ENCODE measurements at places on chromosomes 7 and 10.

DNA sequence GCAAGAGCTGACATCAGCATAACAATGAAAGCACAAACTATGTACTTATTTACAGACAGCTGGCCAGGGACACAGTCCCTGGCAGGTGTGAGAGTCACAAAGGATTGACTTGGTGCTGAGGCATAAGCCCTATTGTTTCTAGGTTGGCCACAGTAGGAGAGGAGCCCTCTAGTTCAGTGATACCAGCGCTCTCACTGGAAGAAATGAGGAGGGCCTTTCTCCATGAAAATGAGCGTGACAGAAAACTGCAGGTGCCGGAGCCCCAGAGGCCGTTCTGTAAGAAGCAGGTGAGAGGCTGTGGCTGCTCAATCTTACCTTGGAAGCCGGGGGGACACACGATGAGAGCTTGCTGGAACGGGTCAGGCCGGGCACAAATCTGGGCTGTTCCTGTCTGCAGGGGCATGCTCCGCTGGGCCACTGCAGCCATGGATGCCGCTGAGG, 90.5 kb downstream of the CLEC2L start:
- DNase-seq: peak; percentile 34

GRCh38 chr7:30163231-30163894, 28.6 kb downstream of the MTURN start:
- no peak for DNase-seq

DNA sequence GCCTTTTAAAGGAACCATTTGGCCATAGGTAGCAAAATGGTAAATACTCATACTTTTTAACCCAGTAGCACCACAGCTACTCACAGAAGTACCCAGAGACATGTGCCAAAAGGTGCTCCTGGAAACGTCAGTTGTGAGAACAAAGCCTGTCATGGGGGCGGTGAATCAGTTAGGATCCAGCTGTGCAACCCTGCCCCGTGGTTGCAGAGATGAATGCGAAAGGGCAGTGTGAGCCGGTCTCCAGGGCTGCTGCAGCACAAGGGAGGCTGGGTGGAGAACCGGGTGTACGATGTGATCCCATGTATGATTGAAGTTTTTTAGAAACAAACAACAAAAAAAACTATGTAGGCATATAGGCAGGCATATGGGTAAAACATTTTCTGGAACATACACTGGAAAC, 1.3 kb upstream of the LRRC18 start:
- DNase-seq: peak; percentile 23

DNA sequence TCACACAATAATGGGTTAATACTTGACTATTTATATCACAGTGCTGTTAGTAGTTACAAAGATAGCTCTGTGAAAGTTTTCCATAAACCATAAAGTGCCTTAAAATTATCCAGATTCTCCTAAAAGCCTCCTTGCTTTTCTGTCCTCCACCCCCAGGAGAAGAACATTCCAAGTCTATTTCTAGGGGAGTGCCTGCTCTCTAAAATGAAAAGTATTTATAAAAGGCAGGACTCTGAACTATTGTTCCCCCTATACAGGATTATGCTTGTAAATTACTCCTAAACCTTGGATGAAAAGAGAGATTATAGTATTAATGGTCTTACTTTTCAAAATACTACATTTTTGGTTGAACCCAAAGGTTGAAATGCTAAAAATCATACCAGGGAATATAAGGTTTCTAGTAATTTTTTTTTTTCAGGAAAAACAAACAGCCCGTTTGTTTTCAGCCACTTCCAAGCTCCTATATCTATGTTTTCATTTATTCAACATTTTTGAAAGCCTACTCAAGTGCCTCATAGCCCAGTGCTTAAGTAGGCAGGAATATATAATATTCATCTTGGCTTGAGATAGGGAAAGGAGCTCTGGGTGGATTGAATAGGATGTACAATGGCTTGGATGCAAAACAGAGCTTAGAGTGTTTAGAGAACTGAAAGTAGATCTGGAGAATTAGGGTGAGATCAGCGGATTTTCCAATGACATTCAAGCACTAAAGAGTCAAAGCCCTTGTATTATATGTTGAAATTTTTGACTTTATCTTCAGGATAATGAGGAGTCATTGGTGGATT, 320.7 kb downstream of the GPR37 start:
- DNase-seq: no peak

GRCh38 chr7:158945519-158945918, 89.2 kb downstream of the DYNC2I1 start:
- DNase-seq: no peak

GRCh38 chr10:79335470-79336235, 11.6 kb upstream of the PPIF start:
- DNase-seq: no peak

DNA sequence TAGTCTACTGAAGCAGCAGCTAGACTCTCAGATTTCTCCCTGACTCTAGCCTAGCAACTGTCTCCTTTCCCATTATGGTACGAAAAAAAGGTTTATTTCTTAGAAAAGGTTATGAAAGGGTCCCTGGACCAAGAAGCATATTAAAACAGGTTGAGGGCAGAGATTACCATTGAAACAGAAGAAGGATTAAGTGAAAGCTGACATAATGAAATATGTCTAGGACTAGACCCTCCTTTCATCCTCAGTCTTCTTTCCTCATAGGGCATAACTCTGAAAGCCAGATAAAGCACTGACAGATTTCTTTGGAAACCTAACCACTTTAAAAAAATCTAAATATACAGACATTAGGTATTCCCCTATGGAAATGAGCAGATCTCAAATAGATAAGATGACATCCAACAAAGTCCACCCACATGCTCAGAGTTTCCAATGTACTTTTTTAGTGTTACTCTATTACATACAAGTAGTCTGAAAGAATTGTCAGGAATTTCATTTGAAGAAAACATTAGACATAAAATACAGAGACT, 58.6 kb downstream of the JMJD1C start:
- no peak for DNase-seq

DNA sequence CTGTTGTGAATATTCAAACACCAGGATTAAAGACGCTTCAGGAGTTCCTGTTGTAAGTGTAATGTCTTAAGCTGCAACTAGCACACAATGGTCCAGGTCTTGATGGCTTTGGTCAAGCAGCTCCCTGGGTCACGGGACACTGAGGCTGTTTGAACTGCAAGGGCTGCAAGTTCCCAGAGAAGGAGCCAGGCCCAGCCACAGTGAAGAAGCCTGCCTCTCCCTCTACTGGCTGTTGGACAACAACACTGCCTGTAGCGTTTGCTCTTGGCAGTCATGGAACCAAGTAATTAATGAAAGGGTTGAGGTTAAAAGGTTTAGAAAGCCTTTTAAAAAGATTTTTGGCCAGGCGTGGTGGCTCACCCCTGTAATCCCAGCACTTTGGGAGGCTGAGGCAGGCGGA, 31.9 kb upstream of the GUSB start:
- no peak for DNase-seq

GRCh38 chr10:115857856-115858255, 415.1 kb downstream of the GFRA1 start:
- DNase-seq: no peak

- DNase-seq: no peak
Observed at GRCh38 chr10:124069341-124070264, 23.8 kb downstream of the CHST15 start.

- no peak for DNase-seq
Observed at GRCh38 chr7:114832906-114833595, 88.8 kb upstream of the MDFIC start.

GRCh38 chr7:107233174-107233573, 64.4 kb downstream of the HBP1 start:
- DNase-seq: no peak

DNA sequence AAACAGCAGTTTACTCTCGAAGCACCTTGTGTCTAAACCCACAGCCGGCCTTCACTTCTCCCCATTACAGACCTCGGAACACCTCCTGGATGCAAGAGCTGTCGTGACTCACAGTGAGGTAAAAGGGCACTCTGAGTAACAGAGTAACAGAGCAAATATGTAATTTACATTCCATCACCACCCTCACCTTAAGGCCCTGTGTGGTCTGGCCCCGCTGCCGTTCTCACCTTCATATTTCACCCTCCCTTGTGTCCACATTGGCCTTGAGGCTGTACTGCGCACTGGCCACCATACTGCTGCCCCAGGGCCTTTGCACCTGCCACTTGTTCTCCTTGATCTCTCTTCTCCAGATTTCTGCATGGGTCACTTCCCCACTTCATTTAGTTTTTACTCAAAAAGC, 12.6 kb downstream of the FFAR4 start:
- DNase-seq: no peak

DNA sequence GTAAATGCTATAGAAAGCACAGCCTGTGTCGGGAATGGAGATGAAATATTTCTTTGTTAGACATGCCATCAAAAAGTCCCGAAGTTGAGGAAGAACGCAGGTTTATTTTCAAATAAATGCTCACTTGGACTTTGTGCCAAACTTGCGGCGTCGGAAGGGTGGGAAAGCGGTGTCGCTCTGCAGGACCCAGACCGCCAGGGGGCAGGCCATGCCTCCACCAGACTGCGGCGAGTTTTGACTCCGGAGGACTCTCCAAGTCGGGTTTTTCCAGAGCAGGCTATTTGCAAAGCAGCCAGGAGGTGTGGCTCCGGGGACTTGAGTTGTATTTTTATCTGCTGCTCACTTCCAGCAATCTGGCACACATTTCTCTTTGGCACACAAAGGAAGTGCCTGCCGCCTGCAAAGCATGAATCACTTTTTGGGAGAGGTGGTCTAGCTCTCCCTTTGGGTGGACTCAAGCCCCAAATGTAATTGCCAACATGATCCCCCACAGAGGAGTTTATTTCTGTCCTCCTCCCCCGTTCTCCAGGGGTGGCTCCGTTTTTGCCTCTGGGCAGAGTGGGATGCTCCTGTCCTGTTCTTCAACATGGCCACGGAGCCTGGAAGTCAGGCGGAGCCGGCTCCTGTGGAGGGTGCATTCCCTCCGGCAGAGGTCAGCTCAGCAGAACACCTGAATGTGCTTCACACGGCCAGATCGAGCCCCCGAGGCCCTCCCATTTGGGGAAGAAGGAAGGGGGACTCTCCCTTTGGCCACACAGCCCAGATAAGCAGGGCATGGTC, 82.3 kb upstream of the GPR26 start:
- peak; percentile 71 for DNase-seq

GRCh38 chr7:128697302-128697905, 25.3 kb downstream of the GARIN1A start:
- DNase-seq: peak; percentile 92

DNA sequence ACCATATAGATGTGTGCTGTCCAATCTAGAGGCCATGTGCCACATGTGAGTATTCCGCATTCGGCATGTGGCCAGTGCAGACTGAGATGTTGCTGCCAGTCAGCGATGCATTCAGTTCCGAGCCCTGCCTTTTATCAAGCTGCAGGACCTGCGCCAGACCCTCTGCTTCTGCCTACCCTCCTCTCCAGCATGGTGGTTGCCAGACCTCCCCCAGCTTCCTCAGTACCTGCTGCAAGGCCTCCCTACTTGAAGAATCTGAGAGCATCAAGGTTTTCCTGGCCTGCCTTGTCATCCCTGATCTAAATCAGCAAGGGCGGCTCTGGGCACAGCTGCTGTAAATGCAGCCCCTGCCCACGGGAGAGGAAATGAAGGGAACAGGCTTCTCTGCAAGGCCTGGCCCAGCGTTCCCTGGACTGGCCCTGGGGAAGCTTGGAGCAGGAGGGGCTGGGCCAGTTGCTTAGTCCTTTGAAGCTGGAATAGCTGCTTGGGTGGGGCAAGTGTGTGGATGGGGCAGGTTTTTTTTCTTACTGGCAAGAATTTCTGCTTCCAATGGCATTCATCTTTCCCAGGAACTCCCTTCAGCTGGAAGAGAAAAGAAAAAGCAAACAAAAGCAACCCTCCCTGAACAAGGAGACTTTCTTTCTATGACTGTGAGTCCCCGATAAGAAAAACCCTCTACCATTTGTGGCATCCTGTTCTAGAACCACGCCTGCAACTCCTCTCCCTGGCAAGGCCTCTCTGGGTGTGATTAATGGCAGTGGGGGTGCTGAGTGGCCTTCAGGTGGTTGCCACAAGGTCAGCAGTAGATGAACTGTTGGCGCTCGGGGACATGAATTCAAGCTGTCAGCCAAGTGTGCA, 93.0 kb downstream of the NHLRC2 start:
- no peak for DNase-seq
